Nasal cavity respiratory epithelium epithelial cell of viscerocranial mucosa (primary cell): ENCODE measurements at places on chromosomes 2 and 18. TPM values are rescaled to one million over a fixed set of nuclear protein-coding genes. Genes with fewer than 3 reads are reported as not detected.

The CFAP65 gene
- not detected in 2 replicates for total RNA-seq

The C2orf81 gene
- total RNA-seq = under 0.01 and 0.85 TPM in 2 replicates

The CACNB4 gene
- total RNA-seq = under 0.01 and 0.43 TPM in 2 replicates

The SRD5A2 gene
- total RNA-seq = under 0.01 and 0.07 TPM in 2 replicates
